ENCODE measurements at places on chromosomes 2 and 18.

DNA sequence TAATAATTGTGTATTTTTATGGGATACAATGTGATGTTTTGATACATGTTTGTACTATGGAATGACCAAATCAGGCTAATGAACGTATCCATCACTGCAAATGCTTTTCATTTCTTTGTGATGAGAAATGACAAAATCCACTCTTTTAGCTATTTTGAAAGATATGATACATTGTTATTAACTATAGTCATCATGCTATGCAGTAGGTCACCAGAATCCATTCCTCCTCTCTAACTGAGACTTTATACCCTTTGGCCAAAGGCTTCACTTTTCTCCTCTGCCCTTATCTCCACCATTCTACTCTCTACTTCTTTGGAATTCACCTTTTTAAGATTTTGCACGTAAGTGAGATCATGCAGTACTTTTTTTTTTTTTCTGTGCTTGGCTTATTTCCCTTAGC is 44.5 kb upstream of the TMEM17 start:
- no peak for DNase-seq

DNA sequence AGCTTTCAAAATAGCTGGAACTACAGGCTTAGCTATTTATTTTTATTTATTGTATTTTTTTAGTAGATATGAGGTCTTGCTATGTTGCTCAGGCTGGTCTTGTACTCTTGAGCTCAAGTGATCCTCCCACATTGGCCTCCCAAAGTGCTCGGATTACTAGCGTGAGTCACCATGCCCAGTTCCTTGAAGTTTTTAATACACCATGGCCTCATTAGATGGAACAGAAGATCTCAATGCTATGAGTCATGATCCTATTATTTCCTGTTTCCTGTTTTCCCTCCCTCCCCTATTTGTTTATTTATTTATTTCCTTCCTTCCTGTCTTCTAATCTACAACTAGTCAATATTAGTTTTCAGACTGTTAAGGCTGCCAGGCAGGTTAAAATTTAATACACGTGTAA is 309.0 kb downstream of the CMPK2 start:
- DNase-seq, result no peak

GRCh38 chr2:169139993-169140767 is 70.8 kb downstream of the DHRS9 start:
- DNase-seq, result no peak

DNA sequence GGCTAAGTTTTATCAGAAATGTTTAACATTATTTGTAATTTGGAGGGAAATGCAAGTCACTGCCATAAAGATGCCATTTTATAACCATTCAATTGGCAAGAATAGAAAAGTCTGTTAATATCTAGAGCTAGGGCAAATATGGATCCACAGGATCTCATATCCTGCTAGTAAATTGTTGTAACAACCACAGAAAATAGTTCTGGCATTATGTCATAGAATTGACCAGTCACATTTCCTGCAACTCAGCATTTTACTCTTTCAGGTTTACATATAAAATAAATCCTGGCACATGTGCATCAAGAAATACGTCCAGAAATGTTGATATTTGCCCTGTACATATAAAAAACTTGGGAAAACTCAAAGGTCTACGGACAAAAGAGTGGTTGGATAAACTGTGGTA is 32.9 kb downstream of the OSBPL6 start:
- no peak for DNase-seq

DNA sequence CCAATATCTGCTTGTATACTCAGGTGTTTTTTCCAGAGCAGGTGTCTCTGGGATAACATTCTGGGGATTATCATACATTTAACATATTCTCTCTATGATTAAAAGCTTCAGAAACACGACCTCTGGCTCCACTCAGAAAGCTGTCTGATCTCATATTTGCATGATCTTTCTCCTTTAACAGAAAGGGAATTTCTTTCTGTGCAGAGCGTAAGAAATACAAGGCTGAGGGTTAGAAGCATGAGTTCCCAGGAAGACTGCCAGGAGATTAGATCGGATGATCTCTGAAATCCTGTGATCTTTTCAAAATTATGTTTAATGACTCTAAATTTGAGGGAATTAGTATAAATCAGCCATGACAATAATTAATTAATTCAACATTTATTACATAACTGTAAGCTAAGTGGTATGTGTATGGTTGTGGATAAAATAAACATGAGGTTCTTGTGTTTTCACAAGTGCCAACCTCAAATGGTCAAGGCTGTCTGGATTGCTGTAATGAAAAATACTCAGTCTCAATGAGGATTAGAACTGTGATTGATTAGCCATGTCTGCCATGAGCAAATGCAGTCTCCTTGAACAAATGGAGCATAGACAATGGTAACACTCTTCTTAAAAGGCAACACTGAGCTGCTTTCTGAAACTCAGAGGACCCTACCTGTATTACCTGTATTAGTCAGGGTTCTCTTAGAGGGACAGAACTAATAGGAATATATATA is 304.9 kb downstream of the STK39 start:
- DNase-seq, result no peak

DNA sequence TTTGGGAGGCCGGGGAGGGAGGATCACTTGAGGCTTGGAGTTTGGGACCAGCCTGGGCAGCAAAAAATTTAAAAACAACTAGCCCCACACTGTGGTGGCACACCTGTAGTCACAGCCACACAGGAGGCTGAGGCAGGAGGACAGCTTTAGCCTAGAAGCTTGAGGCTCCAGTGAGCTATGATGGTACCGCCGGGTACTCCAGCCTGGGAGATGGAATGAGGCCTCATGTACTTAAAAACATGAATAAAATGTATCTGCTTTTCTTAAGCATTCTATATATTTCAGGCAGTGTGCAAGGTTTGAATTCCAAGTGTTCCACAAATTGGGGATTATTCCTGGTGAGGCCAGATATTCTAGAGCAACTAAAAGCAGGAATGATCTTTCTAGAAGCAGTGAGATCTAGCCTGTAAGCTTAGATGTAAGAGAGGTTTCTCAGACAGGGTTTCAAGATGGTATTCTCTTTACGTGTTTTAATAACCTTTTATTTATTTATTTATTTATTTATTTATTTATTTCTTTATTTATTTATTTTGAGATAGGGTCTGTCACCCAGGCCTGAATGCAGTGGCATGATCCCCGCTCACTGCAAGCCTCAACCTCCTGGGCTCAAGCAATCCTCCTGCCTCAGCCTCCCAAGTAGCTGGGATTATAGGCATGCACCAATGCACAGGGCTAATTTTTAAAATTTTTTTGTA is 4.1 kb upstream of the MARCHF7 start:
- no peak for DNase-seq

DNA sequence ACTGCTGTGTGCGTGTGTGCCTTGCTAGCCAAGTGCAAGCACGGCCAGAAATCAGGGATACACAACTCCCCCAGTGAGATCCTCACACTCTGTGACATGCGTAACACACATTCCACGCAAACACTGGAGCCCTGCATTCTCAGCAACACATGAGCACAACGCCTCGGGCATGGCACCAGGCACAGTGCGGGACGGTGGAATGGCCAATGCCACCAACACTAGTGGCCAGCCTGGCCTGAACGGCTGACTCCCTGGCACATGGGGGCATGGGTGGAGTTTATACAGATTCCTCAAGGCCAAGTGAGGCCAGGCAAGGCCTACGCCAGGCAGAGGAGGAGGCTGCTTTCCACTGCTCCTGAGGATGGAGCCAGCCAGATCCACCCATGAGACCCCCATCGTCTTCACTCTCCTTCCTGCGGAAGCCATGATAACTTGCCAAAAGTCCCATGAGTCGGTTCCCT is 56.2 kb downstream of the ANKMY1 start:
- no peak for DNase-seq

DNA sequence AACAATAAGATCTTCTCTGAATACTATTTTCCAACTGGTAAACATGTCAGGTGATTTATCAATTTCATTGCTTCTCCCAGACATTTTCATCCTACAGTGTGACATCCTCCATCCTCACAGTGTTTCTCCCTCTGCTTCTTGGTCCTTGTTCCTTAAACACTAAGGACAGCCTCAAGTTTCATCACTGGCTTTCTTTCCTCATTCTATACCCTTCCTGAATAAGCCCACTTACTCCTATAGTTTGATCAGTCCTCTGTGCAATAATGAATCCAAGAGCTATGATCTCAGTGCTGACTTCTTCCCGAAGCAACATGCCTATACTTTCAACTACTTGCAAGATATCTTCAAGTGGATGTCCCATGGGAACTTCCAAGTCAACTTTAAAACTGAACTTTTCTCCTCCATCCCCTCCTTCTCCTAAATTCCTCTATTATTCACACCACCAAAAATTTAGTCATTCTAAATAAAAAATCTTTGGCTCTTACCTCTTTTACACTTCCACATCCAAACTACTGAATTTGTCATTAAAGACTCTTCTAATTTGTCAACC is 87.6 kb downstream of the FAM228A start:
- no peak for DNase-seq

DNA sequence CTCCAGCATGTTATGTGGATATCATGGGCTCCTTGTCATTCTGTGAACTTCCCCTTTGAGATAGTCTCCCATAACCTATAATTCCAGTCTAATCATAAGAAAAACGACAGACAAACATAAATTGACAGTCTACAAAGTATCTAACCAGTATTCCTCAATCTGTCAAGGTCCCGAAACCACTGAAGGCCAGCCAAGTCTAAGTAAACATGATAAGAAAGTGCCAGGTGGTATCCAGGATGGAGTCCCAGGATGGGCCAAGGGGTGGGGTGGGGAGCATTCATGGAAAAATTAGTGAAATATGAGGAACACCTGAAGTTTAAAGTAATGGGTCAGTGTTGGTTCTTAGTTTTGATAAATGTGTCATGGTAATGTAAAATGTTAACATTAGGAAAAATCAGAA is 355.5 kb downstream of the DPP10 start:
- DNase-seq, result no peak

DNA sequence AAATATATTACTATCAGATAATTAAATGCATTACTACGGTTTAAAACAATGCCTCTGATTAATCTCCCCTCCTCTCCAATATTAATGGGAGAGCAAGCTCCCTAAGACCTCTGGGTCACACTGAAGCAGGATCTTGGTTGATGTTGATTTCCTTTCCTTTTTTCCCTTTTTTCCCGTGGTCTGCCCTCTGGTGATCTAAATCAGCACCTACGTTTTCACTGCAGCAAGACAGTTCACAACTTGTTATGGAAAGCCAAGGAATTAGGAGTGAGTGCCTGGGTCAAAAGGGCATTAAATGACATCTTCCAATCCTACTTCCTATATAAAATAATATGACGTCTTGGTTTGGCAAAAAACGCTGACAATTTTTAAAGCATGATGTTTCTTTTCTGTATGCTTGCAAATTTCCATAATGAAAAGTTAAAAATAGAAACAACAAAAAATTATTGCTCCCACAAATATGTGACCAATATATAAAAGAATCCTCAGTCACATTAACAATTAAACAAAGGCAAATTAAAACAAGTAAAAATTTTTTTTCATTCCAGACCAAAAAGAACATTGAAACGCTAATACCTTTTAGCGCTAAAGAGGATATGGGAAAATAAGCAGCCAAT is 7.9 kb upstream of the CFAP36 start:
- no peak for DNase-seq

DNA sequence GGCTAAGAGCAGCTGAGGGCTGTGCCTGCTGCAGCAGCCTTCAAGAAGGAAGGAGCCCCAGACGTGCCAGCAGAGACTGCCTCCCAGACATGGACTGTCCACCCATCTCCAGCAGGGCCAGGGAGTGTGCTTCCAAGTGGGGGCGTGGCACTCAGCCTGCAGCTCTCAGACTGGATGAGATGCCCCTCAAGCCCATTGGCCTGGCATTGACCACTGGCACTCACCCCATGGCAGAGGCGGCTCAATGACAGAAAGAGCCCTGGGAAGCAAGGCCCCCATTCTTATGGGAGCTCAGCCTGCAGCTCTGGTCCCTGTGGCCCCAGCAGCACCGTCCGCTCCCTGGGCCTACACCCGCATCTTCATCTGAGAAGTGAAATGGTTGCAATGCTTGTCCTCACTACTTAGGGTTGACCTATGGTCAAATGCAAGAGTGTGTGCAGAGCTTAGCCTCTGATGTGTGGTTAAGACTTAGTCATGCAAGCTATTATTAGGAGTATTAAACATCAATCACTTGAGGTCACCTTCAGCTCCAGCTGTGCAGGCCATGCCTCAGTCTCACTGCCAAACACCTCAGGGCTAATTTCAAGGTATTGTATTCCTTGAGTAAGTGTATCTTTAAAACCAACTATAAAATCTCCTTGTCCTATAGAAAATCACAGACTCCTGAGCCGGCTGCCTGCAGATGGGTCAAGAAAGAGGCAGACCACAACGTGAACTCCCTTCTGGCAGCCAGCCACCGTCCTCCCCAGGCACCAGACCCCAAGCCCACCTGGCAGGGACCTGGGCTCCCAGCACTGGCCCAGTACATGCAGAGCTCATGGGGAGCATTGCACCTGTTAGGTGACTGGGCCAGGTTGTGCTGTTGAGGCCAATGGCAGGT is 194.8 kb downstream of the NDUFA10 start:
- no peak for DNase-seq

- no peak for DNase-seq
Observed at GRCh38 chr18:45774065-45774521, 50.1 kb downstream of the SLC14A1 start.
